ENCODE measurements at places on chromosomes 13 and 19.

- no peak for DNase-seq
These were observed 1.7 kb downstream of the ARHGEF7 start for GRCh38 chr13:111116856-111117255.

DNA sequence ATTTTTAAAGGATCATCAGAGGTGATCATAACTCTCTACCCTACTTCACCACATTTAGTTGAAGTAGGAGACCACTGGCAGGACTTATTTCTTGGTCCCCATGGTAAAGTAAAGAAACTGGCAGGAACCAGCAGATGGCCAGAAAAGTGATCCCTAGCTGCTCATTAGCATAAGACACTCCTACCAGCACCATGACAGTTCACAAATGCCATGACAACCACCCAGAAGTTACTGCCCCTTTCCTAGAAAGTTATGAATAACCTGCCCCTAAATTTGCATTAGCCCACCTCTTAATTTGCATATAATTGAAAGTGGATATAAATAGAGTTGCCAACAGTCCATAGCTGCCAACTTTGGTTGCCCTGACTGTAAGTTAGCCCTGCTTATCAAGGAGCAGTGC is 18.4 kb upstream of the RUBCNL start:
- DNase-seq, result no peak

GRCh38 chr13:95201814-95202651 is 99.2 kb downstream of the ABCC4 start:
- DNase-seq, result no peak

DNA sequence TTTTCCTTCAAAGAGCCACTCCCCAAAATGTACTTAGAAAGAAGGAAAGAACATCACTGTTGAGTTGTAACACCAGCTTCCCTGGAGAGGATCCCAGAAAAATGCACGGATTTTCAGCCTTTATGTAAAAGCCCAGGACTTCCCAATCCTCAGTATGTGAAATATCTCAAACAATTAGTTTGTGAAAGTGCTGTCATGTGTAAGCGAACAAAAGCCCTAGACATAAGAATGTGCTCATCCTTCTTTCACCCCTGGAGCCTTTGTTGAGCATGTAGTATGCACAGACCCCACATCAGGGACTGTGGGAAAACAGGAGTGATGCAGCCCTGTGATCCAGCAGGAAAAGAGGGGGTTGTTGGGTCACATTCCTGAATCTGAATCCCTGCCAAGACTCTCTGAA is 441.4 kb upstream of the ZNF507 start:
- no peak for DNase-seq

DNA sequence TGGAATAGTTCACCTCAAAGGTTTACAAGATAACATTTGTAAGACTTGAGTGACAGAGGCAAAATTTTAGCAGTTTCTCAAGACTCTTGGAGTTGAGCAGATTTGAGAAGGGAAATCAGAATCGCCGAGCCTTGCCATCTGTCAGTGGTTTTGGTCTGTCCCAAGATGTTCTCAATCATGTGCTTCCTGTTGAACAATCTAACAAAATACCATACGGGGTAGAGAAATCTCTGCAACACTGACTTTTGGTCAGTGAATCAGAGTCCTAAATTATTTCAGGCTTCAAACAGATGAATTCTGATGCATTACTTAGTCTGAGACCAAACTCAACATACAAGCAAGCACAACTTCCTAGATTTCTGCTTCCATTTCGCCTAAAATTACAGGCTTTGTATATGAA is 3.8 kb downstream of the KCTD12 start:
- no peak for DNase-seq

DNA sequence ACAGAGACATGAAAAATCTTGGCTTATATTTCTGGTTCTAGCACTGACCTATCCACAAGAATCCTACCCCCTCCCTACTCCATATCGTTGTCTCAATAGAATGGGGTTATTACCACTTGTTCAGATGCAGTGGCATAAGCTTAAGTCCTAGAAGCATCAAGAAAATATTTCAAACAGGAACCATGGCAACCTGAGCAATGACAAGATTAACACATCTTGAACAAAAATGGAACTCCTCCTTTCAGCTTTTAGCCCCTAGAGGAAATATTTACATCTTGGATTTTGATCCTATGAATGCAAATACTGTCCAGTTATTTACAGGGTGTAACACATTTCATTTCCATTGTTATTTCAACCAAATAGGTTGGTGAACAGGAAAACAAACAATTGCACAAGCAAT is 46.1 kb upstream of the TSC22D1 start:
- no peak for DNase-seq

DNA sequence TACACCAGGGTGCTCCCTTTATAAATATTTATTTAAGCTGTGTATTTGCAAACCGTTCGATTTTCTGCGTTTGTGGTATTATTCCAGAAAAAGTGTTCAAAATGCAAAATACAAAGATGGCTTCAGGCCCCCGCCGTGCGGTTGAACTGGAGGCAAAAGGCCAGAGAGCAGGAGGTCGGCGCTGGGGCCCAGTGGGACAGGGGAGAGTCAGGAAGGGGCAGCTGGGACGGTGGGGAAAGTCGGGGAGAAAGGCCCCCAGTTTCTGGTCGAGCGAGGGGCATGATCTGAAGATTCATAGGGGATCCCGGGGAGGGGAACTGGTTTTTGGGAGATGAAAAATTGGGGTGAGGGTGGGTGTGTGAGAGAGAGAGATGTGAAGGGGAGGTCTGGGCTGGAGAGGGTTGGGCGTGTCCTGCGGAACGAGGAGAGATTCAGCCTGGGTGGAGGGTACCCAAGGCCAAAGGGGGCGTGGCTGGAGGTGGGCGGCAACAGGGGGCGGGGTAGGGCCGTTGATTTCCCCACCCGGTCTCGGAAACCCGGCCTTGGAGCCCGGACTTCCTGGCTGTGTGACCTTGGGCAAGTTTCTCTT is 678 bp downstream of the ISOC2 start:
- DNase-seq, result no peak

- no peak for DNase-seq
These were observed at the start of gene RASGRP4 for GRCh38 chr19:38425810-38426466. TSS of gene RASGRP4 (minus strand) at chr19:38426219. CDS start at chr19:38426091, 128 bp downstream.

- no peak for DNase-seq
These were observed 37.3 kb downstream of the KL start for GRCh38 chr13:33053397-33054066.

GRCh38 chr19:34364830-34365462 is at the start of gene GPI:
TSS of gene GPI (plus strand) at chr19:34365196. CDS start at chr19:34365267, 71 bp downstream.
- DNase-seq, result no peak

DNA sequence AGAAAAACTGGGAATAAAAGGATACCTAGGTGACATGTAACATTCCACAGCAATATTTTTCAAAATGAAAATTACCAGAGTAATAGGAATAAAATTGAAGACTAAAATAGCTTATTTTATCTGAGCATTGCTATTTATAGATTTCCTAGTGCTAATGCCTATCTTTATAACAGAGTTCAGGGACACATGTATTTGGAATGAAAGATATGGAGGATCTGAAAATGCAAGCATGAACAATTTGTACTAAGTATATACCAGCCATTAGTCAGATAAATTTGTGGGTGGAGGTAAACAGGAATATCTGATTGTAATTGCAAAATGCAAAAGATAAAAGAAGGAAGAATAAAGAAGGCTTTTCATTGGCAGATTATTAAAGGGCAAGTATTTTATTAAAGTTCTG is 345.9 kb downstream of the GPC5 start:
- DNase-seq, result no peak

- DNase-seq, result no peak
These were observed 2.0 kb downstream of the LMTK3 start for GRCh38 chr19:48509467-48510194.

GRCh38 chr13:110300090-110300815 is 6.7 kb downstream of the COL4A1 start:
- DNase-seq, result no peak

DNA sequence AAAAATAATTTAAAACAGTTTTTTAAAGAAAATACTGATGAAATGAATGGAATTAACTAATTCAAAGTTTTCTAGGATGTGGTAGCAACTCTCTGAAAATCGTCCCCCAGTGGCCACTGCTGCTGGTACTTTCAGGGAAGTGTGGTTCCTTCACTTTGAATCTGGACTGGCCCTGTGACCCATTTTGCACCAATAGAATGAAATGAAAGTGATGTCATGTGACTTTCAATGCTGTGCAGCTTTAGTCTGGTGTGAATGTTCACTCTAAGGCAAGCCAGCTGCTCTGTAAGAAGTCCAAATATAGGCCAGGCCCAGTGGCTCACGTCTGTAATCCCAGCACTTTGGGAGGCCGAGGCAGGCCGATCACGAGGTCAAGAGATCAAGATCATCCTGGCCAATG is 26.4 kb upstream of the HNRNPA1L2 start:
- no peak for DNase-seq

Measured in esophagus squamous epithelium (tissue), 5 donors.